Hippocampal formation (tissue), 2 donors: ENCODE measurements at places on chromosomes 5 and 9.
A peak's percentile ranks its signal among the peaks of the same experiment; 100 is the strongest.

DNA sequence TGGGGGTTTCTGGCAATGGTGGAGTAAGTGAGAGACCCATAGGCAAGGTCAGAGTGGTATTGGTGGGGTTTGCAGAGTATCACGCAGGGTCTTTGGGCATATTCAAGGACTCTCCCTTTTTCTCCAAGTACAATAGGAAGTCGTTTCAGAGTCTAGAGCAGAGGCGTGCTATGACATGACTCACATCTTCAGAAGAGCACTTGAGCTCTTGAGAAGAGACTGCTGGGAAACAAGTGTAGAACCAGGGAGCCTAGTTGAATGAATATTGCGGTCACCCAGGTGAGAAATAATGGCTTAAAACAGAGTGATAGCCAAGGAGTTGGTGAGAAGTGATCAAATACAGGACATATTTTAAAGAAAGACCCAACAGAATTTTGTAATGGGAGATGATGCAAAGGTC lies 813.4 kb downstream of the TLE1 start:
- no peak for DNase-seq

DNA sequence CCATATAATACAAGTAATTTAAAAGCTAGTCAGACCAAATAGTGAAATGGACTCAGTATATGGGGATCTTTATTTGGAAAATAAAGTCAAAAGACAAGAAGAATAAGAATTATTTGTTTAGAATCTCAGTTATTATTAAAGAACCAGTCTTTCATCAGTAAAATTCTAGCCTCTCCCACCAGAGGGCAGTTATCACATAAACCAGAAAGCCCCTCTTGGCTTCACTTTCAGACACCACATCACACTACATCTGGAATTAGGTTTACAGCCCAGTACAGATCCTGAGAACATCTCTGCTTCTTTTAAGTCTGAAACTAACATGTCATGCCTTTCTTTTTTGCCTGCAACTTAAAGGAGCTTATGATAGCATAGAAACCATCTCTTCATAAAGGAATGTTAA lies 12.2 kb upstream of the HSPB3 start:
- no peak for DNase-seq

DNA sequence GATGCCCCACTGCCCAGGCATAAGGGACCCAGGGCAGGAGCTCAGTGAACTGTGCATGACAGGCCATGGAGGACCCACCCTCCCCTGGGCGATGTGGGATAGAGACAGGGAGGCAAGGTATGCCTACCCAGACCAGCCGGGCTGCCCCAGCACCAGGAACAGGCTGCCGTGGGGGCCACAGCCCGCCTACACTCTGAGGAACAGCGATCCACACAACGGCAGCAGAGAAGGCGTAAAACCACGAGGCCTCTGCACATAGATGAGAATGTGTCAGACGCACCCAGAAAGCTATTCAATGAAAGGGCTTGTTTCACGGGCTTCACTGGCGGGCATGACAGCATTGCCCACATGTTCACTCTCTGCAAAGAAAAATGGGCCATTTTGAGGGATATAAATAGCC lies 49.5 kb downstream of the SEMA4D start:
- DNase-seq, result peak; percentile 83

GRCh38 chr9:110133059-110133458 lies 74.9 kb downstream of the C9orf152 start:
- no peak for DNase-seq

DNA sequence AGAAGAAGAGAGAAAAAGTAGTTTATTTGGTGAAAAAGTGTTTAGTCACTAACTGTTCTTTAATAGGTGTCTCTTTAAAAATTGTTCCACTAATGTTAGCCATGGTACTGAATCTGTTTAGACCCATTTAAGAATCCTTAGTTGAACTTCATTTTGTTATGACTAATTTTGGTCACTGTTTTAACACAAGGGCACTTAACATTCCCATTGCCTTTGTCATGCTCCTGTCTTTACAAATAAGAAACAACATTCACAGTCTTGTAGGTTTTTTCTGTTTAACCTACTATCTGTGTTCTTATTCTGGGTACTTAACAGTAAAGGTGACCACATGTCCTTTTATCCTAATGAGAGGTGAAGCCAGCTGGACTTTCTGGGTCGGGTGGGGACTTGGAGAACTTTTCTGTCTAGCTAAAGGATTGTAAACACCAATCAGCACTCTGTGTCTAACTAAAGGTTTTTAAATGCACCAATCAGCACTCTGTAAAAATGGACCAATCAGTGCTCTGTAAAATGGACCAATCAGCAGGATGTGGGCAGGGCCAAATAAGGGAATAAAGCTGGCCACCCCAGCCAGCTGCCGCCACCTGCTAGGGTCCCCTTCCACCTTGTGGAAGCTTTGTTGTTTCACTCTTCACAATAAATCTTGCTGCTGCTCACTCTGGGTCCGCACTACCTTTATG lies 116.7 kb downstream of the WDR70 start:
- DNase-seq, result no peak

DNA sequence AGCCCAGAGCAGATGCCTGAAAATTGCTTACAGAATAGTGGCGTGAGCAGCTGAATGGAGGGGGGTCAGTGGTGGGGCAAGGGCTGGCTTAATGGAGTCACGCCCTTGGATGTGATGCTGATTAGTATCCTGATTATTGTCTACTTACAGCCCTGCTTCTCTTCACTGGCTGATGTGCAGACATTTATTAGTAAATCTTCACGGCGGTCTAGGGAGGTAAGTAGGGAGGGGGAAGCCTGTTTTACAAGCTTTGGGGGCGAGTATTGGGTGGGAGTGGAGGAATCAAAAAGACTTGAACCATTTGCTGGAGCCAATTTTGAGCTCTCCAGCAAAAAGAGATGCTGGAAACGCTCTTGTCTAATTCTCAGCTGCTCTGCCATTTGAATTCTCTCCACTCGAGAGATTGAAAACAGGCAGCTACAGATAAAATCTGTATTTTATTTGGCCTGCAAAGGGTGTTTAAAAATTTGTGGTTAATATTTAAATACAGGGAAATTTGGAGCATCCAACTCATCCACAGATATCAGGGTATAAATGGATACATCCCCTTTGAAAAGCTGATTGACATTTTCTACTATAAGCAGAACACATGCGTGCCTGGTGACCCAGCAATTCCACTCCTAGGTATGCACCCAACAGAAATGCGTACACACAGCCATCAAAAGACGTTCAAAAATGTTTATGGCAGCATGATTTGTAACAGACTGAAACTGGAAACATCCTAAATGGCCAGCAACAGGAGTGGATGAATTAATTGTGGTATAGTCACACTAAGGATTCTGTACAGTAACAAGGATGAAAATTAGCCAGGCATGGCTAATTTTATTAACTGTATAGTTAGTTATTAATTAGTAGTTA lies 19.5 kb upstream of the ALDH1B1 start:
- DNase-seq, result no peak

DNA sequence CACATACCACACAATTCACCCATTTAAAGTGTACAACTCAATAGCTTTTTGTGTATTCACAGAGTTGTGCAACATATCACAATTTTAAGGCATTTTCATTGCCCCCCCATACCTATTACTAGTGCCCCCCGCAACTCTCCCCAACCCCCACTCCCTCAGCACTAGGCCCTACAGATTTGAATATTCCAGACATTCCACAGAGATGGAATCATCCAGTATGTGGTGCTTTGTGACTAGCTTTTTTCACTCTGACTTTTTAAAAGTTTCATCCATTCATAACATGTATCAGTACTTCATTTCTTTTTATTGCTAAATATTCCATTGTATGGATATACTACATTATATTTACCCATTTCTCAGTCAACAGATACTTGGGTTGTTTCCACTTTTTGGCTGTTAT lies 102.9 kb upstream of the LRRTM2 start:
- no peak for DNase-seq

GRCh38 chr5:73950441-73950873 lies 324.5 kb downstream of the ARHGEF28 start:
- DNase-seq, result no peak

DNA sequence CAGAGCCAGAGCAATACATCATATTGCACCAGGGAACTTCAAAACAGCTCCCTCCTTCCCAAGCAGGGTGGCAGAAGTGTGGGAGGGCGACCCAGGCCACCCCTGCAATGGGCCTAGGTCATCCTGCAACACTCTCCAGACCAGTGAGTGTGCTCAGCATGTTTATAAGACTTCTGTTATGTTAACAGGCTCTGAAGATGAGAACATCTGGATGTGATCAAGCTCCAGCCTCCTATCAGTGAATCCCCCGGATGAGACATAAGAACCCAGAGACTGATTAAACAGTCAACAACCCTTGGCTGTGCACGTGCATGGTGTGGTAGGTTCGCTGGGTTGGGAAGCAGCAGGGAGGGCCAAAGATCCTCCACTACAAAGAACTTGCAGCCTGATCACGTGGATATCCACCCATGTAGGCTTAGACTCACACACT lies 63.3 kb downstream of the ABCA1 start:
- DNase-seq, result no peak

GRCh38 chr9:116423149-116423548 lies 264.0 kb upstream of the TRIM32 start:
- DNase-seq, result no peak

- no peak for DNase-seq
Measured at GRCh38 chr5:73805449-73805848, 179.5 kb downstream of the ARHGEF28 start.

DNA sequence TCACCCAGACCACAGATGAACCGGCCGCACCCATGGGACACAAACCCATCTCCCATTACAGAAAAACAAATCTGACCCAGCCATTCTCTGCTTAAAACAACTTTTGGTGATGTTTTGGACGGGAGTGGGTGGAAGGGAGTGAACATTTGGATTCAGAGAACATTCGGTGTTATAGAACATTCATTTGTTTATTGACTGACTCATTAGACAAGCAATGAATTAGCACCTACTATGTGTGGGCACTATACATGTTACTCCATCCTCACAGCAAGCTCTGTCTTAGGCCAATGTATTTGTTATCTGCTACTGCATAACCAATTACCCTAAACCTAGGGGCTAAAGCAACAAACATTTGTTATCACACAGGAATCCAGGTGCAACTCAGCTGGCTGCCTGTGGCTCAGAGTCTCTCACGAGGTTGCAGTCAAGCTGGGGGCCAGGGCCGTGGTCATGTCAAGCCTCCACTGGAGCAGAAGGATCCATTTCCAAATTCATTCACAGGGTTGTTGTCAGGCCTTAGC lies 5.1 kb upstream of the ERGIC1 start:
- no peak for DNase-seq

- no peak for DNase-seq
Measured at GRCh38 chr5:167967494-167968177, 323.8 kb upstream of the WWC1 start.

GRCh38 chr5:56145106-56145505 lies 88.0 kb downstream of the ANKRD55 start:
- no peak for DNase-seq

DNA sequence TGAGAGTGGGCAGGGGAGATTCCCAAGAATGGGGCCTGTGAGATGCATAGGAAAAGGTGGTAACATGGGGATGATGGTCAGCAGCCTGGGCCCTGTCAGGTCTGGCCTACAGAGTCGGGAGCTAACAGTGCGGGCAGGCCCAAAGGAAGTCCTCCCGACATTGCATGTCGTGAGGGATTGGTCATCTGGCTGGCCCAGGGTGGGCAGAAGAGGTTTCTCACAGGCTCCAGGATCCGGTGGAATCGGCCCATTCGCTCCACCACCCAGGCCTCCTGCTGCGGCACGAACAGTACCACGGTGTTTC lies 514 bp downstream of the STOML2 start:
- DNase-seq, result no peak

DNA sequence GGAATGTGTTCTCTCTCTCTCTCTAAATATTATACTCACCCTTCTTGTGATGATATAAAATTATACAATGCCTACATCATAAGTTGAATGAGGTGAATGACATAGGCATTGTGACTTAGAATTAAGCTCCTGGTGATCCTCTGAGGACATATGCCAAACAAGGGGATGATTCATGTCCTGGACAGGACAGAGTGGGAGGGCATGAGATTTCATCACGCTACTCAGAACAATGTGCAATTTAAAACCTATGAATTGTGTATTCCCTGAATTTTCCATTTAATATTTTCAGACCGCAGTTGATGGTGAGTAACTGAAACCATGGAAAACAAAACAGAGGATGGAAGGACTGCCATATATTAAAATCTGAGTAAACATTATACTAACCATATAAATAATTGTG lies 782.2 kb upstream of the NUDT12 start:
- DNase-seq, result no peak

- DNase-seq, result no peak
Measured at GRCh38 chr9:111020594-111020993, 17.7 kb downstream of the LPAR1 start.

- no peak for DNase-seq
Measured at GRCh38 chr5:77952636-77953212, 176.6 kb upstream of the TBCA start.

DNA sequence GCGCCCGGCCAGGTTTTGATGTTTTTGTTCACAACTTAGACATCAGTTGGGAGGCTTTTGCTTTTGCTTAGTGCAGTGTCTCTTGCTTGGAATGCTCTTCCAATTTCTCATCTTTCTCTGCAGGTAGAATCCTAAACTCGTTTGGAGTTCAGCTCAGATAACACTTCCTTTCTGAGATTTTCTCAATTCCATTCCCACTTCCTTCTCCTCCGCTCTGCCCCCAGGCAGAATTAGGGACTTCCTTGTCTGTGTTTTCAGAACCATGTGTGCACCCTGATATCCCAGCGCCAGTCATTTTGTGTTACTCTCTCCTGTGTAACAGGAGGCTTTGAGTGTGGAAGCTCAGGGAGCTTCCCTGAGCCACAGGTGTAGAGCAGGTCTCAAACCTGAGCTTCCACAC lies 171.0 kb downstream of the INSYN2B start:
- DNase-seq, result no peak

GRCh38 chr5:149834246-149834855 lies 104.2 kb downstream of the PPARGC1B start:
- DNase-seq, result peak; percentile 29

- no peak for DNase-seq
Measured at GRCh38 chr5:143782588-143783386, 29.2 kb upstream of the HMHB1 start.

- no peak for DNase-seq
Measured at GRCh38 chr5:161889971-161890370, 42.1 kb downstream of the GABRA1 start.

DNA sequence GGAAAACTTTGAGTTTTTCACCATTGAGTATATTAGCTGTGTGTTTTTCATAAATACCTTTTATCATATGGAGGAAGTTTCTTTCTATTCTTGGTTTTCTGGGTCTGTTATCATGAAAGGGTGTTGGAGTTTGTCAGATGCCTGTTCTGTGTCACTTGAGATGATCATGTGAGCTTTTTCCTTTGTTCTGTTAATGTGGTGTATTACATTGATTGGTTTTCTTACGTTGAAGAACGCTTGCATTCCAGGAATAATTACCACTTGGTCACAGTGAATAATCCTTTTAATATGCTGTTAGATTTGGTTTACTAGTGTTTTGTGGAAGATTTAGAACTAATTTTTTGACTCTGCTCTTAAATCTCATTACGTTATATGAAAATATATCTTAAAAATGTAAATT lies 7.8 kb downstream of the PLEKHG4B start:
- no peak for DNase-seq

DNA sequence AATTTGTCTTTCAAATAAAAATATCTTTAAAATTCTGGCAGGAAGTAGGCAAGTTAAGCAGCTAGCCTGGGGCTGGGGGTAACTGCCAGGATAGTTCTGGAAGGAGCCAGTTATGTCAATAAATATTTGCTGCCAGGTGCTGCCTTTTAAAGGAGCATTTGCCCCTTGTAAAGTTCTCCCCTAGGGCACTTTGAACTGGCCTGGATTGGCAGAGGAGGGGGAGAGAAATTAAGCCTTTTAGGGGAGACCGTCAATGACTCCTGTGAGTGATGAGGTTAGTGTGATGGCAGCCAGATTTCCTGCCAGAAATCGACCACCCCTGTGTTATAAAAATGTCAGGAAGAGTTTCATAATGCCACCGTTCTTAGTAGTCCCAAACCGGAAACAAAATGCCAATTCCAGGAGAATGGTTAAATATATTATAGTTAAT lies 89.8 kb upstream of the ELL2 start:
- DNase-seq, result no peak
